ENCODE measurements at places on chromosomes 11 and 22.

DNA sequence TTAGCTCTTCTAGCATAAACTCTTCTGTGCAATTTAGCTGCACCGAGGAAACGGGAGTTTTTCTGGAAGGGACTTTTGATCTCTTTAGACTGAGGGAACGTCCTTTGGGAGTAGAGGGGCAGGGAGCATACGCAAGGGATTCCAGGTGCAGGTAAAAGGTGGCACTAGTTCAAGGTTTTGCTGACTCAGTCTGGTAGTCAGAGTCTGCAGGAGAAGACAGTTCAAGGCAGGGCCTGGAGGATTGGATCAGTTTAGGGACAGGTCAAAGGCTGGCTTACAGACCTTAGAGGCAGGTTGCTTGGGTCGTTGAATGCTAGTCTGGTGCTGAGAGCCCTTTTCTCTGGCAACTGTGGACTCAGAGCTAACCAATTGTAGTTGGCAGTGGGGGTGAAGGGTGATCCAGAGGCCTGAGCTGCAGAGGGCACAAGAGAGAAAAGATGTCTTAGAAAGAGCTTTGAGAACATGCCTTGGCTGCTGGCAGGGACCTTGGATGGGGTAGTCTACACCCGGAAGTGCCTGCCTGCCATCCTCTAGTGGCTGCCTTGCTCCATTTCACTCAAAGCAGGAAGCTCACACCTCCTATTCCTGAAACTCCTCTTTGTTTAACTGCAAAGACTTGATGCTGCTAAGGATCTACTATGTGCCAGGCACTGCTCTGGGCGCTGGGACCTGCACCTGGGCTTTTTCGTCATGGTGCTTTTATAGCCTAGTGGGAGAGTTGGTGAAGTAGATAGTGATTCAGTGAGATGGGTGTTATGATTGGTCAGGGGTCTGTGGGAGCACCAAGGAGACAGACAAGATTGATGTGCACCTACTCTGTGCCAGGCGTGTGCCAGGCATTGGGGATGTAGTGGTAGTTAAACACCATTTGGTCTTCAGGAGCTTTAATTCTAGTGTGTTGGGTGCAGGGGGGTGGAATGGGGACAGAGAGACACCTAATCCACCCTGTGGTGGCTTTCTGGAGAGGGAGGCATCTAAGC is 17.1 kb downstream of the MIAT start:
- no peak for DNase-seq

DNA sequence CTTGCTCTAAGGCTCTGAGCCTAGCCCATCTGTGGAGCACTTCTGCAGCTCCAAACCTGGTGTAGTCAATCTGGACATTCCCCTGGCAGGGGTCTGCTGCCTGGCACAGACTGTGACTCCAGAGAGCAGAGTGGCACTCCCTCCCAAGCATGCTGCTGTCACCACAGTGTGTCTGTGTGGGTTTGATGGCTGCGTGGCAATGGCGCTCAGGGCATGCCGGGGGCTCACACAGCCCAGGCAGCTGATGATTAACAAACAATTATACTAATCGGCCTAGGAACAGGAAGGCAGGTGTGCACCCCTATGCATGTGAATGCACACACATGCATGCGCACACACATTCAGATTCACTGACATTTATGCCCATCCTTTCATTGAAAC is 9.0 kb upstream of the NECTIN1 start:
- DNase-seq = no peak

DNA sequence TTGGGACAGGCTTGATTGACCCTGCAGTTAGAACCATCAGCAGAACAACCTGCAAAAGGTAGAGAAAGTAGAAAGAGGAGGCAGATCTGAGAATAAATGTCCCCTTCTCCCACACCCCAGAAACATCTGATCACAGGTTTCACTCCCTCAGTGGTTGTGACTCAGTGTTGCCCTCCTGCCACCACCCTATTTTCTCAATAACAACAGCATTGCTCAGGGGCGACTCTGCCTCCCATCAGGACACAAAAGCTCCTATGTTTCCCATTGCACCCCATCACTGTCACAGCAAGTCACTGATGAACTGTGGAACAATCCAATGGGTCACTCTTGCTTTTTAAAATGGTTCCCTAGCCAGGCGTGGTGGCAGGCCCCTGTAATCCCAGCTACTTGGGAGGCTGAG is 110.2 kb downstream of the RASSF10 start:
- no peak for DNase-seq

DNA sequence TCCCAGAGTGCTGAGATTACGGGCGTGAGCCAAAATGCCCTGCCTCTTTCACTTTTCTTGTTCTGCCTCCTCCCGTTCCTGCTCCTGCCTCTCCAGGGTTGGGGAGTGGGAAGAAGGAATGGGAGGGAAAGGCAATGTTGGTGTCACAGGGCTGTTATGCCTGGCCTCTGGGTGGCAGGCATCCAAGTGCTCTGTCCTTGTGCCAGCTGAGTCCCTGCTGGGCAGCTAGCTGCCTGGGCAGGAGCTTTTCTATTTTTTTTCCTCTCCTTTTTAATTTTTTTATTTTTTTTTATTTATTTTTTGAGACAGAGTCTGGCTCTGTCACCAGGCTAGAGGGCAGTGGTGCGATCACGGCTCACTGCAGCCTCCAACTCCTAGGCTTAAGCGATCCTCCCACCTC is 4.1 kb upstream of the SAC3D1 start:
- no peak for DNase-seq

DNA sequence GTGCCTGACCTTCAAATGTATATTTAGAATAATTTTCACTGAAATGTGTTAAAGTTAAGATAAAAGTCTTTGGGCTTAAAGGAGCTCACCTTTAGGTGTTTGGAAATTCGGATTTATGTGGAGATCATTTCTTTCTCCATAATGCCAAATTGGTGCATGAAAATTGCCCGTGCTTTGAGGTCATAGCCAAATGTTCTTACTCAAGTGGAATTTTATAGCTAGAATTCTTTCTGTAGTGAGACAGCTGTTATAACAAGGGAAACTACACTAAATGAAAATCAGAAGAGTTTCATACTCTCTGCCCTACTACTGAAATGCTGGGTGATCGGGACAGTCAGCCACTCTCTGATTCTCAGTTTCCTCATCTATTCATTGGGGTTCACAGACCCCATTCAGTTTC is 89.5 kb upstream of the DBX1 start:
- DNase-seq = no peak

DNA sequence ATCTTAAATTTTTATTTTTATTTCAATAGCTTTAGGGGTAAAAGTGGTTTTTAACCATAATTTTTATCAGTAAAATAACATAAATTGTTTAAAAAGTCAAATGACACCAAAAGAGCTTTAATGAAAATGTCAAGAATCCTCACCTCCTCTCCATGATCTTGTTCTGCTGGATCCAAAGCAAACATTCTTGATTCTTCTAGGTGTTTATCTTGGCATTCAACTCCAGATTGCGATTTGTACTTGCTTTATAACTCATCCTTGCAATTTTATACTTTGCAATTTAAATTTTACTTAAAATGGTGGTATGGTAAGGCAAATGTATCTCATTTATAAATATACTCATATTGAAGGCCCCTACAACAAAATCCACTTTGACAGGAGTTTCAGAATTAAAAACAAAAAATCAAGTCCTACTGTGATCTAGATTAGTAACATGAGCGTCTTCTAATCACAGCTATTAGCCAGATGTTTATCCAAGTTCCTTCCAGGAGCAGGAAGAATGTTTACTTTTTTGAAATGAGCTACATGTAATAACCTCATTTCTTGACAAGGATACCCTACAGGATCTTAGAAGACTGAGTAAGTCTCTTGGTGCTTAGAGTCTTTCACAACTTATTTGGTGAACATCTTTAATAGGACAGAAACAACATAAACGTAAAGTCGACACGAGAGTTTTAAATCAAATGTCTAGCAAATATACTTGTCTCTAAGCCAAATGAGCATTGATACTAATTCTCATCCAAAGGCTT is 72.4 kb upstream of the CARD18 start:
- DNase-seq = no peak

GRCh38 chr11:83195143-83195466 is 1.6 kb downstream of the ANKRD42 start:
- DNase-seq = no peak

DNA sequence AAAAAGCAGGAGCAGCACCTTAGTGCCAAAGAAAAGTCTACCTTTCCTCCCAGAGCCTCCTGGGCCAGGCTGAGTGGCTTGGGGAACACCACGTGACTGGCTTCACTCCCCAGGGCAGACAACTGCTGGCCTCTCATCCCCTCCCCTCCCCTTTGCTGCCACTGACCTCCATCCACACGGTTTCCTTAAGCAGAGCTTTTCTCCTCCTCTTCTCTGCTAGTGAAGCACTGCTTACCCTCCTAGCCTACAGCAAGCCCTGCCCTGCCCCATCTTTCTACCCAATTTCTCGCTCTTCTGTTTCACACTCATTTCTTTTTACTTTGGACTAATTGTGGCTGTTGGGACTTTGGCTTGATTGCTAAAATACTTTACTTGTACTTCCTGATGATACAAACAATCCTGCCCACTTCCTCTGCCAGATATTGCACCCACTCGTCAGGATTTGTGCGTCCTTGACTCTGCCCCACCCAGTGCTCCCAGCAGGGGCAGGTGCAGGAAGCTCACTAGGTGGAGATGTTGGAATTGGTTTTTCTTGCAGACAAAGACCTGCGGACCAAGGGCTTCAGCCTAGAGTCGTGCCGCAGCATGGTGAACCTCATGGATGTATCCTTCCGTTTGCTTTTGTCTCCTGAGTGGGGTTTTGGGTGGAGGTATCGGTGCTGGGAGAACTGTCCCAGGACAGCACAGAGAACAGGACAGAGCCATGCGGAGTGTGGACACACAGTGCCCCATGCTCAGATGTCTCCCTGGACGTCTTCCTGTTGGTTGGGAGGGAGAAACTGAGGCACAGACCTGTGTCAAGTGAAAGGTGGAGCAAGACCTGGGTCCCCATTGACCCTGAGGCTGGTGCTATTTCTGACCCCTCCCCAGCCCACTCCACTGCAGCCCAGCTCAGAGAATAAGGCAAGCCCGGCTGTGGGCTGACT is 27.3 kb downstream of the CAPN1 start:
- no peak for DNase-seq

GRCh38 chr22:46869329-46869728 is 106.9 kb downstream of the TBC1D22A start:
- no peak for DNase-seq

GRCh38 chr11:353179-353873 is 16.0 kb upstream of the B4GALNT4 start:
- DNase-seq = no peak

DNA sequence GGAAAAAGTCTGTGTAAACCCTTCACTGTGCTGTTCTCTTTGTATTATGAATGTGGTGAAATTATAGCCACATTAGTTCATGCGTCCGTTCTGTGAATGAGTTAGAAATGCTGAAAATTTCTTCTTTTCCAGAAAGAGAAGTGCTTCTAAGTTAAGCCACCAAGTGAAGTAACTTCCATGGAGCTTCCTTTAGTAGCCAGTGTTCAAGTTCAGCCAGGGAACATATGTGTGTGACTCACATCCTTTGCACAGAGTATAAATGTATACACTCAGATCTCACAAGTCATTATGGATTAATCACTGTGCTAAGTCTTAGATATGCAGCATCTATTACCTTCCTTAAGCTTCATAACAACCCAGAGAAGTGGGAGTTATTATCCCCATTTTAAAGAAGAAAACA is 3.1 kb upstream of the MMP8 start:
- no peak for DNase-seq

GRCh38 chr22:43533156-43533530 is 121.3 kb downstream of the MPPED1 start:
- DNase-seq = no peak

- DNase-seq = peak; percentile 50
These were observed 442 bp downstream of the COPB1 start for GRCh38 chr11:14499178-14499559.

DNA sequence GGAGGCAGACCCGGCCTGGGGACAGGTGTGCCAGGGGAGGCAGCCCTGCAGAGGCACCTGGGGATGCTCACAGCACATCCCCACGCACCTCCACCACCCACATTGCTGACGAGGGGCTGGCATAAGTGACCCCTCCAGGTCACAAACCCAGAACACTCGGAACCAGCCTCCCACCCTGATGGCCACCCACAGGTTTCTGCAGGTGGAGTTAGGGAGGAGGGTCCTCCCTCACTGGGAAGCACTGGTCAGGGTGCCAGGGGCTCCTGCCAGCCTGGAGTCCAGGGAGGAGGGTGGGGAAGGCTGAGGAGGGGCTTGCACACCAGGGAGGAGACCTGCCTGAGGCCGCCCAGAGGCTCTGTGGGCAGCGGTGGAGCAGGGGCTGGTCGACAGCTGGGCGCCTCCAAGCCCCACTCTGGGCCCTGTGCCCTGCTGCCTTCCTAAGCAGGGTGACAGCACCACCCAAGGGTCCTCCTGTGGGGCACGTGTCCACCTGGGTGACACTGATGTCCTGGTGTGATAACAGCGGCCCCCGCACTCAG is 51.0 kb upstream of the CARS1 start:
- DNase-seq = no peak

GRCh38 chr11:2540992-2541680 is 96.3 kb downstream of the KCNQ1 start:
- DNase-seq = no peak

GRCh38 chr11:46414466-46414796 is 22.9 kb upstream of the CHRM4 start:
- DNase-seq = peak; percentile 12

GRCh38 chr22:38868286-38868721 is 3.7 kb downstream of the CBX6 start:
- no peak for DNase-seq

GRCh38 chr11:27651711-27652110 is 48.5 kb downstream of the BDNF start:
- DNase-seq = no peak

DNA sequence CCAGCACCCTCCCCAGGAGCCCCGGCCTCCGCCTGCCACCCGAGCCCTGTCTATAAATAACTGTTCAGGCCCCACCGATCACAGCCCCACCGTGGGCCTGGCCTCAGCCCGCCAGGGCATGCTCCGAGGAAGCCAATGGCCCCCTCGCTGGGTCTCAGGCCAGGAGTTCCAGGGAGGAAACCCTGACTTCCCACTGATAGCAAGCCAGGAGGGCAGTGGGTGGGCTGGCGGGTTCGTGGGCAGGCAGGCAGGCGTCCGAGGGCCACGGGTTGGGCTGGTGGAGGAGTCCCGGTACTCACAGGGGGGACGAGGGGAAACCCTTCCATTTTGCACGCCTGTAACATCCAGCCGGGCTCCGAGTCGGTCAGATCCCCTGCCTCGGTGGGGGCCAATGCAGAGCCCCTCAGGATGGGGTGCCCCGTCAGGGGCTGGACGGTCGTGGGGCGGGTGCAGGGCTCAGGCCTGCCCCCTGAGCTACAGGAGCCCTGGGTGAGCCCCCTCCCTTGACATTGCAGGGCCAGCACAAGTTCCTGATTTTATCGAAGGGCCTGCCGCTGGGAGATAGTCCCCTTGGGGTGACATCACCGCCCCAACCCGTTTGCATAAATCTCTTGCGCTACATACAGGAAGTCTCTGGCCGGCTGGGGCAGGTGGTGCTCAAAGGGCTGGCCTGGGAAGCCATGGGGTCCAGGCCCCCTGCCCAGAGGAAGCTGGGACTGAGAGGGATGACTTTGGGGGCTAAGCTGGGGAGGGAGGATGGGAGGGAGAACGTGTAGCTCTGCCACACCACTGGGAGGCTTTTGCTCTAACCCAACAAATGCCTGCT is at the start of gene SPI1:
Gene SPI1, minus strand, starts transcription at position 538 of the 826 bp plus-strand sequence. Its CDS starts 194 bp downstream, at position 344.
- DNase-seq = no peak
